AG09309 (cell line): ENCODE measurements at places on chromosomes 1 and 21.

- no peak for DNase-seq
Observed at GRCh38 chr1:227765261-227766014, 30.2 kb downstream of the SNAP47 start.

DNA sequence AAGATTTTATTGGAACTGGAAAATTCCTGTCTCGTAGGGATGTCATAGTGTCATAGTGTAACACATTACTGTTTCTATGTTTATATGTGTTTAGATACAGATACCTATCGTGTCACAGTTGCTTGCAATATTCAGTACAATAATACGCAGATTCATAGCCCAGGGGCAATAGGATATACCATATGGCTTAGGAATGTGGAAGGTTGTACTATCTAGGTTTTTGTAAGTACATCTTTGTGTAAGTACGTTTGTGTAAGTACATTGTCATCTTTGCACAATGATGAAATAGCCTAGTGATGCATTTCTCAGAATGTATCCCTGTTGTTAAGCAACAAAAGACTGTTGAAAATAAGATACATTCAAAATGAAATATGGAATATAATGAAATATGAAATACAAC, 68.9 kb downstream of the CAMTA1 start:
- DNase-seq, result no peak

DNA sequence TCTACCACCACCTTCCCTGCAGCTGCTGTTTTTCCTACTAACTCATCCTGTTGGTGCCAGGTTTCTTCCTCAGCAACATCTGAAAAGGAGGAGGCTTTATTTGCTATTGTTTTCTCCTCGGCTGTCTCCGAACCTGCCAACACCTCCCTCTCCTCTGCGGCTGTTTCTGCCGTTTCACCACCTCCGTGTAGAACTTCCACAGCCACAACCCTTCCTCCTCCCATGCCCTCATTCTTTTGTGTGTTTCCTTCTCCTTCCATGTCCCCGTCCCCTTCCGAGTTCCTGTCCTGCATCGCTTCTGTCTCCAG, 59.0 kb upstream of the LRRC53 start:
- no peak for DNase-seq

- peak; percentile 66 for DNase-seq
Observed at GRCh38 chr1:164780863-164781262, 221.9 kb downstream of the PBX1 start.

DNA sequence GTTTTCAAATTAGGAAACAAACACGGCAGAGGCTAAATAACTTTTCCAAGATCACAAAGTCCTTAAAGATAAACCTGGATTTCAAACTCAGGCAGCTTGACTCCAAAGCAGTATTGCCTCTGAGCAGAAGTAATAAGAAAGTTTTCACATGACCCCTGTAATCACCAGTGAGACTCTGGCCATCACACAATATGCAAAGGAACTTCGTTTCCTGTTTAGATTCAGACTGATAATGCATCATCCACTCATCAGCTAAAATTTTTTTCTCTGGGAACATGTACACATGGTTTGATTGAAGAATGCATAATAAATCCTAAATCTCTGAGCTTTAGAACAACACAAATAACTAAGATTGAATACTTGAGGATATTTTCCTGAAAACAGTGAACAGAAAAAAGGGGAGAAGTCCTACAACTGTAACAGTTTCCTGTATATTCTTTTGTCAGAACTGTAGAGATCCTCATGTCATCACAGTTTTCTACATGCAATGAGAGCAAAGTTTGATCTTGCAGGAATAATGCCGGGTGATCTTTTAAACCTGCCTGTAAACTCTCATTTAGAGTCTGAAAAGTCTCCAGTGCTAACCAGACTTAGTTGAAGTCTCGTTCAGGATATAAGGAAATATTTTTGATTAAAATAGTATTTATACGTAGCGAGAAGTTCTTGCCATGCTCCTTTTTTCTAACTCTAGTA, 225.3 kb downstream of the SPATA17 start:
- no peak for DNase-seq

DNA sequence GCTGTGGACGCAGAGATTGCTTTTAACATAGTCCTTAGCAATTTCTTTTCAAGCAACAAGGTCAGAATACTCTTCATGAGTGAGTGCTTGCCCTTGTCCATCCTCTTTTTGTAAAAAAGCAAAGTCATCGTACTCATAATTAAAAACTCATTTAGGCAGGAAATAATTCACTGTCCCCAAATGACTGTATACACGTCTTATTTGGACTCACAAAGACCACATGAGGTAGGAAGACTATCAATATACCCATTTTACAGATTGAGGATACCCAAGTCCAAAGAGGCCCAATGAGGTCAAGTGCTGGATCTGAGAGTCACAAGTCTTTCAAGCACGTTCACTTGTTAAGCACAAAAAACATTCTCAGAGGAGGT, 13.2 kb downstream of the ITPKB start:
- no peak for DNase-seq

- no peak for DNase-seq
Observed at GRCh38 chr1:68128820-68129219, 78.4 kb upstream of the DIRAS3 start.

- no peak for DNase-seq
Observed at GRCh38 chr21:31136891-31137290, 98.6 kb upstream of the KRTAP19-8 start.

DNA sequence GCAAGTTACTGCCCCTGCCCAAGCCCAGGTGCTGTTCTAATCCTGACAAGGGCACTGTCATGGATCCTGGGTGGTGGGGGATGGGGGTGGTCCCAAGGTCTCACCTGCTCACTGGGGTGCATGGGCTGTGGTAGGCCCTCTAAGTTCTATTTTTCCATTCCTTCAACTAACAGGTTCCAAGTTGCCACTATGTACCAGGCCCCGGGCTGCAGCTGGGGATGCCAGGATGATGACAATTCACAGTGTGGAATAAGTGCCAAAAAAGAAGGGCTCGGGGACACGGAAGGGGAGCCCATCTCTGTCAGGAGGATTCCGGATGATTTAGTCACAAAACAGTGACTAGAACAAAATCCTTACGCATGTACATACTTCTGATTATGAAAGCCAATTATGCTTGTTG, 76.0 kb downstream of the STUM start:
- DNase-seq, result peak; percentile 45

DNA sequence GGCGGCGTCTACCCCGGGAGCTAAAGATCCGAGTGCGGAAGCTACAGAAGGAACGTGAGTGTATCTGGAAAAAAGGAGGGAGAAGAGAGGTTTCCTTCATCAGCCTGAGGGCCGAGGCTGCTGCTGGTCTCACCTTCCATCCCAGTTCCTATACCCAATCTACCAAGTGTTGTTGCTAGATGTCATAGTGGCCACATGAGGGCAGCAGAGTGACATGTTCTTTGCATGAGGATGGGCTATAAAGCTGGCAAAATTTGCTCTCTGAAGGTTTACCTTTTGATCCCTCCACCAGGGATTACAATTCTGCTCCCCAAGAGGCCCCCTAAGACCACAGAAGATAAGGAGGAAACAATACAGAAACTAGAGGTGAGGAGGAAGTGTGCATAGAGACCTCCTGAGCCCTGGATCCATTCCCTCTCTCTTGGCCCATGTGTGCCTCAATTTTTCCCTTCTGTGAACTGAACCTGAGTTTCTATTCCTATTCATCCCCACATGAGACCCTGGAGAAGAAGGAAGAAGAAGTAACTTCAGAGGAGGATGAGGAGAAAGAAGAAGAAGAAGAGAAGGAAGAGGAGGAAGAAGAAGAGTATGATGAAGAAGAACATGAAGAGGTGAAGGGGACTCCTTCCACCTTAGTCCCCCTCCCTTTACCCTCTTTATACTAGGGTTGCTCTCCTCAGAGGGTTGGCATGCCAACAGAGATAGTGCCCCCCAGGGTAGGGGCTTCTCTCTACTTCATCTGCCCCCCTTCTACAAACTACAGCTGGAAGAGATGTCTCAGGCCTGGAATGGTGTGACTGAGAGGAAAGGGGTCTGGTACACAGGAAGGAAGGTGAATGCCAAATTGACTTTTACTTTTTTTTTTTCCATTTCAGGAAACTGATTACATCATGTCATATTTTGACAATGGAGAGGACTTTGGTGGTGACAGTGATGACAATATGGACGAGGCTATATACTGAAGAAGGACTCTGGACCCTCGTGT, 13.3 kb downstream of the POLR3GL start:
- DNase-seq, result peak; percentile 62

GRCh38 chr1:46761740-46762139, 37.1 kb upstream of the CYP4B1 start:
- DNase-seq, result no peak

DNA sequence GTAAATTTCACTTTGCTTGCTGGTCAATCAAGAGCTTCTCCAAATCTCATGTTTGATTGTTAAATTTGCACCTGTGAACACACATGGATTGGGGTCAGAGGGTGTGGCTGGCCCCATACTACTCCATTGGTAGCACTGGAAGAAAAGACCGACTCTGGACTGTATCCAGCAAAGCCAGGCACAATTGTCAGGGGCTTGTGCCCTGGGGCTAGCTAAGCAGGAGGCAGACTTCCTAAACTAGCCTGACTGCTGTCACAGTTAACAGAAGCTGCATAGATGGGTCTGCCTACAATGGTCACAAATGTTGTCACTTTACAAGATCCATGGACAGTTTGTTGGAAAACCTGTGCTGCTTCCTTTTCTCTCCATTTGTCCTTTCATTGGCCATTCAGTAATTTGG, 421.0 kb downstream of the DSCAM start:
- DNase-seq, result no peak

GRCh38 chr1:165874643-165875042, 47.2 kb downstream of the UCK2 start:
- DNase-seq, result no peak

DNA sequence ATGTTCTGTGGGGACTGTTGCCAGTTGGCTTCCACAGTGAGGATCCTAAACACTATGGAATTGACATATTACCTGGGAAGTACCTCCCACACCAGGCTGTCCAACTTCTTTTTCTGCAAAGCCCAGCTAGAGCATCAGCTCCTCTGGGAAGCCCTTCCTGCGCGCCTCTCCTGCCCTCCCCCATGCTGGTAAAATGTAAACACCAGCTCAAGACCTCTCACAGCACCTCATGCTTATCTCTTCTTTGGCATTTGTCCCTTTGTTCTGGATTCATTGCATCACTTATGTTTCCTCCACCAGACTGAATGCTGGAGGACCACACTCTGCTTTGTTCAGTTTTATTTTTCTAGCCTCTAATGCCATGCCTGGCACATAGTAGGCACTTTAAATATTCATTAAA, 172.1 kb downstream of the HHAT start:
- DNase-seq, result no peak

DNA sequence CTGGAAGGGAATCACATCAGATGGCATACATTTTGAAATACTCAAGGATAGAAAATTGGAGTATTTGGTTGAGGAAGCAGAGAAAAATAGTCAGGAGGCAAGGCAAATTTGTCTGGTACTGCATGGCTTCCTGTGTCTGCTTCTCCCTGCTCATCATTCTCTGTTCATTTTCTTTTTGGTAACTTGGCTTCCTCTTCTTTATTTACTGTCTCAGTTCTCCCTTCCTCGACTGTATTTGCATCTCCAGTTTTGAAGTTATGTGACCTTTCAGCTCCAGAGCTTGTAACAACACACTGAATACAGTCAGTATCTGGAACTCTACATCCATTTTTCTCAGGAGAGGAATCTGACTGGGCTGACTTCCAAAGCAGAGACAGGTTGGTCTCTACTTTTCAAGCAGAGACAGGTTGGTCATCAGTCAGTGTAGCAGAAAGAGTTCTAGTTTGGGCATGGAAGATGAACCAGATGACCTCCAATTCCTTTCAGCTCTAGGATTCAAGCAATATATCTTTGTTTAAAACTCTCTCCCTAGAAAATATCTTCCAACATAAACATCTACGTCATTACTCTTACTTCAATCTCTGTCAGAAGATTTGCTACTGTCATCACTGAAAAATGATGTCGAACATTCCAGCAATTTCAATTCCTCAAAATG, 571.2 kb downstream of the ADGRL2 start:
- DNase-seq, result no peak

GRCh38 chr1:63640633-63641567, 47.7 kb downstream of the PGM1 start:
- no peak for DNase-seq

DNA sequence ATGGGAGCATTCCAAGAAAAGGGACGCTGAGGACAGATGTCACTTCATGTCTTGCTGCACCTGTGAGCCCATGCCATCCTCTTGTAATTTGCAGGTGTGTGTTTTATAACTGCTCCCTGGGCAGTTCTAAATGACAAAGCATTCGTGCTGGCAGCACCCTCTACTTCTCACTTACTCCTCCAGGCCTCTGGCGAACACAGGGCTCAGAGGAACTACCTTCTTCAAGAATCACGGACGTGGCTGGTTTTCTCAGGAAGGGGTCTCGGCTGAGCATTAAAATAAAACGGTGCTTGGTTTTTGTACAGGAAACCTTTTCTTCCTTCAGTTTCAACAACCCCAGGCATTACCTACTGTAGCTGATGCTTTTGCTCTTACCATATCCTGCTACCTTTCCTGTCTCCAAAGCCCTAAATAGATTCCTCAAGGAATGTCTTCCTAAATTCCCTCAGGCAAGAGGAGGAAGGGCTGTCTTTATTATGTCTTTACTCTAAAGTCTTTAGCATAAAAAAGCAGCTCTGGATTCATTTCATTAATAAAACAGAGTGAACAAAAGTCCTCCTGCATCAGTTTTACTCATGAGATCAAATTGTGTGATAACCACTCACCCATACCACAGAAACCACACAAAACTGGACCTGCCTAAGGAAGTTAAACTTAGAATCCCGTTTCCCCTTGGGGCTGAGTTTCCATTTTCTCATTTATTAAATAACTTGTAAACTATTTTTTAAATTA, 79.0 kb upstream of the MAP10 start:
- peak; percentile 27 for DNase-seq

DNA sequence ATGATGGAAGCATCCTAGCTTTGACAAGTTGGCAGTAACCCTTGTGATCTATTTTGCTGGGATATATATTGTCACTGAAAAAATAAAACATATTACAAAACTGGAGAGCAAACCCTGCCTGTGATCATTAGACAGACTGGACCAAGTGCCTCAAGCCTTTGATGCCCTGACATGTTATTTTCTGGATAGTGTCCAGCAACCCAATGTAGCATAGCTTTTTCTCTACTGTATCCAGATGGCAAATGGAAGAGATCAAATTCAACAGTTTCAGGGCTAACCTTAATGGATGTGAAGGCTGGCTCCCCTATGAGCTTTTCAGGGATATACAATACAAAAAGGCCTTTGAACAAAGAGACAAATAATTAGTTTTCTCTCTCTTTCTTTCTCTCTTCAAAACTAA, 25.1 kb downstream of the WARS2 start:
- DNase-seq, result no peak

GRCh38 chr1:116448785-116449385, 75.8 kb downstream of the ATP1A1 start:
- DNase-seq, result no peak

DNA sequence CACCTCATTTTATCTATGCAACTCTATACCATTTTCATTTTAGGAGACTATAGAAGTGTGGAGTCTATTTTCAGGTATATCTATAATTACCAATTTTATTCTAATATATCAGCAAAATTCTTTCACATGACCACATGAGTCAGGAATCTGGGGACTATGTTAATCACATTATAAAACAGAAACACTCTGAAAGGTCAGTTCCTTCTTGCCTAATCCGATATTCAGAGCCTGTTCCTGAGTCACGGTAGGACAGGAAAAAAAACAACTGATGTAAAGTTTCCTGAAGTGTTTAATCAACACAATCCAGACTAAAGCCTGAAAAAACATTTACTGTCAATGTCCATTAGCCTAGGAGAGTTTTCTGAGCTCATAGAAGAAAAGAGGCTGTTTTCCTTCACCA, 1902.3 kb downstream of the NCAM2 start:
- DNase-seq, result no peak

- DNase-seq, result no peak
Observed at GRCh38 chr1:181397845-181398244, 85.5 kb upstream of the CACNA1E start.
